ENCODE measurements at places on chromosomes 4 and X.

- DNase-seq: no peak
These were observed 21.5 kb downstream of the JADE1 start for GRCh38 chr4:128830906-128831503.

- no peak for DNase-seq
These were observed 77.9 kb downstream of the CLNK start for GRCh38 chr4:10606483-10607155.

DNA sequence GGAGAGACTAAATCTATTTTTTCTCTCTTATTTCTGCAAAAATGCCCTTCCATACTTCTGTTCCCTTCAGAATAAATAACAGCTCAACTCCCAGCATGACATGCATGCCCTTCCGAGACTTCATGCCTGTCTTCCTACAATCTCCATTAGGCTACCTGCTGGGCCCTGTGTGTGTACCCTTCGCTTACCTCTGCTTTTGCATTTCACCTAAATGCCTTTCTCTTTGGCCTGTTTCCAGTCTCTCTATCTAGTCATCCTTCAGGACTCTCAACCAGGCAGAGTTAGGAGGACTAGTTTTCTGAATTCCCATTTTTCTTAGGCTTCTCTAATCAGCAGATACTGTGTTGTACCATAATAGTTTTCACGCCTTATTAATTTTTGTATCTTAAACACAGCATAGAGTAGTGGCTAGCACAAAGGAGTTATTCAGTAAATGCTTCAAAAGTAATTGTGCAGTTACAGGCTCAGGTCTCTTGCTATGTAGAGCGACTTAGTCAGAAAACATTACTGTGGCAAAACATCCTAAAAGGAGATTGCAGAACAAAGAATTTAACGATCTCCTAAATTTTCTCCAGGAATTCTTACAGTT is 20.5 kb downstream of the SEPTIN11 start:
- DNase-seq: no peak

DNA sequence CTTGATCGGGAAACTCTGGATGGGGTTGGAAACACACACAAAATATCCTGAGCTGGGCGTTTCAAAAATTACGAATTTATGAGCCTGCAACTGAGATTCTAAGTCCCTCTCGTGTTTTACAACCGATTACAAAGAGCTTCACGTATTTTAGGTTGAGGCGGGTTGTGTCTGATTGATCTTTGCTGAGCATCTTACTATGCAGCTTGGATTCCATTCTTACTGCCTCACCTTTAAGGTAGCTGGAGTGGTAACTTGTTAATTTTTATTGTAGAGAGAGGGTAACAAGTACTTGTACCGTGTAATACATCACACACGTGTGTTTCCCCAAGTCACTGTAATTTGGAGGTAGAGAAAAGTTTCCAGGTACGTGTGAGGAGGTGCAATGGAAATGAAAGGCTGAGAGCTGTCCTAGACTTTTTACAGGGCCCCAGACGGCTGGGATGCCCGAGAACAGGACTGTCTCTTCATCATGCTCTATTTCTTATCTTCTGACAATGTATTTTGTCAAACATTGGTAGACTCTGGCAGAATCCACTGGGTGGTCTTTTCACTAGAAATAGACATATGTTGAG is 97.8 kb upstream of the TENM3 start:
- no peak for DNase-seq

- DNase-seq: peak; percentile 29
These were observed 34.5 kb upstream of the HELT start for GRCh38 chr4:184983672-184984356.

DNA sequence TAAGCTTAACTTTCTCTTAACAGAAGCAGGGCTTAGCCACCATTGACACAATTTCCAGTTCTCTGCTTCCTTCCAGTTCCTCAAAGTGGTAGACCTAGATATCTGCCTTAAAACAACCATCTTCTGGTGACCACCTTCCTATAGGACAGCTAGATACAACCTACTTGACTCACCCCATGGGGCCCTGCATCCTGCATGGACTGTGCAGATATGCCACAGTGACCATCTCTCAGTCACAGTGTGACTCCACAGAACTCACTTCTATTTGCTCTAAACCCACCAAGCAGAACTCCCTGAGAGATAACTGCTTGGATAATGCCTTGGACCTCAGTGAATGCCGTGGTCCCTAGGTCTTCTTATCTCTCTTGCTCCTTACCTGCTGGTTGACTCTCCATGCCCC is 621.6 kb downstream of the IQCM start:
- DNase-seq: no peak

DNA sequence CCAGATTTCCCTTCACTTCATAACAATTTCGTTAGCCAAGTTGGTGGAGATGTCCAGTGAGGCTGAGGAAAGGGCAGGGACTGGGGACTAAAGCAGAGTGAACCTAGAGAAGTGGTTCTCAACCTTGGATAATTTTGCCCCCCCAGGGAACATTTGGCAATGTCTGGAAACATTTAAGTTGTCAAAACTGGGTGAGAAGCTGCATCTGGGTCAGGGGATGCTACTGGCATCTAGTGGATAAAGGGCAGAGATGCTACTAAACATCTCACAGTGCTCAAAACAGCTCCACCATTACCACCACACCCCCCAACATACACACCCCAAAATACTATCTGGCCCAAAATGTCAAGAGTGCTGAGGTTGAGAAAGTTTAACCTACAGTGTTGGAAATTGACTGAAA is 32.0 kb upstream of the FGF16 start:
- DNase-seq: no peak

DNA sequence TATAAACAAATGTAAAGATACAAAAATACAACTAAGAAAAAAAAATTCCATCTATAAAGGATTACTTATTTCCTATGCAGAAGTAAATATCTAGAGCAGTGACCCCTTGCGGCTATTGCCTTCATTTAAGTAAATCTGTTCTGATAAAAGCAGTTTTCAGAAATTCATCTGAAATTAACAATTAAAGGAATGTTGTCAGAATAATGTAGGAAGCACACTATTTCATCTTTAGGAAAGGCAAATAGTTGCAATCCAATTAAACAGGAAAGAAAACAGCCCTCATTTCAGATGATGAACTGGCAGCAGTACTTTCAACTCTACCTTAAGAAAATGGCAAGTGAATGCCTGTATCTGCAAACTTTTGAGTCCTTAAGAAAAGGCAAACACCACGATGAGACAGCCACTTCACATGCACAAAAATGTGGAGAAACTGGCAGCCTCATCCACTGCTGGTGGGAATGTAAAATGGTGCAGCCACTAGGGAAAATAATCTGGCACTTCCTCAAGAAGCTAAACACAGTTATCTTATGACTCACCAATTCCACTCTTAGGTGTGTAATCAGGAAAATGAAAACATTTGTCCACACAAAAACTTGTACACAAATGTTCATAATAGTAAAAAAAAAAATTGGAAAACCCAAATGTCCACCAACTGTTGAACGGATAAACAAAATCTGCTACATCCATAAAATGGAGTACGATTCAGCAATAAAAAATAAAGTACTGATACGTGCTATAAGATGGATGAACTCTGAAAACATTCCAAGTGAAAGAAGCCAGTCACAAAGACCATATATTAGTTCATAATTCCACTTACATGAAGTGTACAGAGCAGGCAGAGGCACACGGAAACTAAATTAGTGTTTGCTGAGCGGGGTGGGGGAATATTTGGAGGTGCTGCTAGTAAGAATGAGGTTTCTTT is 2.0 kb upstream of the THAP9 start:
- no peak for DNase-seq

DNA sequence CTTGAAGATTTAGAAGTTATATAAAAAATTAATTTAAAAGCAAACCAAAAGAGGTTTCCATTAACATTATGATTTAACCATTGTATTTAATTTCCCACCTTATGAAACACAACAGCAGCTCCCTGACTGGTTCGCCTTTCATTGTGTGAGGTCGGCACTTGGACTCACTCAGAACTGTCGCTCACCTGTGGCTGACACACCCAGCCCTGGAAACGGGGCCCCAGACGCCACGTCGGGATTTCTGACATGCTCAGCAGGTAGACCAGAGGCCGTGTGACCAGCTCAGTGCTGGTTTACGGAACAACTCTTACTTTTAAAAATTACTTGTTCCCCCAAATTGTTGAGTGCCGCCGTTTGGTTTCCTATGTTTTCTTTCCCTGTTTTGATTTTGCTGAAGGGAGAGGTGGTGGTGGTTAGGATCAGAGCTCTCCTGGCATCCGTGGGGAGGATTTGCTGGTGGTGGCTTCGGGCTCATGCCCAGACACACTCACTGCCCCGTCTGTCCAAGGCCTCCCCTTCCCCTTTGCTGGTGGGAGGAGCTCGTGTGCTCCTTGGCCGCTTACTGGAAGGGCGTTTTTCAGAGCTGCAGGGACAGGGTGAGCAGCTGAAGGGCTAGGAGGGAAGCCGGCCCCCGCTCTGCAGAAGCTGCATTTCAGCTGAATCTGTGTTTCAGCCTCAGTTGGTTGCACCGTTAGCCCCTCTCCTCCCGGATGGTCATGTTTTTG is 59.2 kb downstream of the CPLX1 start:
- DNase-seq: no peak

GRCh38 chr4:177266506-177266905 is 43.2 kb upstream of the NEIL3 start:
- no peak for DNase-seq

DNA sequence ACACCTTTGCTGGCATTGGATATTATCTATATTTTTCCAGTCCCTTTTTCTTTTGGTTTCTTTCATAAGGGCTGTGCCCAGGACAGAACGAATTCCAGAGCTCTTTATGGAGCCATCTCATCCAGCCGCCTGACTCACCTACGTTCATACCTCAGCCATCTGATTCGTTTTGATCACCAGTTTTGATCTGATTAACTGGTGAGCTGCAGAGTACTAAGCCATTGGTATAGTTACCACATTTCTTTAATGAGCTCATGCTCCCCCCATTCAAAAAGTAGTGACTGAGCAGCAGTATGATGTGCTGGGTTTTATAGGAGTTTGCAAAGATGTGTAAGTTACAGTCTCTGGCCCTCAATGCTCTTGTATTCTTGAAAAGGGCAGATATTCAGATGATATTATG is 43.0 kb upstream of the CDKN2AIP start:
- no peak for DNase-seq

GRCh38 chr4:23279377-23279986 is 586.7 kb downstream of the GBA3 start:
- DNase-seq: no peak

- no peak for DNase-seq
These were observed 53.2 kb downstream of the MAGED4B start for GRCh38 chrX:52015794-52016193.

GRCh38 chr4:54571293-54572151 is 86.2 kb upstream of the KIT start:
- no peak for DNase-seq

DNA sequence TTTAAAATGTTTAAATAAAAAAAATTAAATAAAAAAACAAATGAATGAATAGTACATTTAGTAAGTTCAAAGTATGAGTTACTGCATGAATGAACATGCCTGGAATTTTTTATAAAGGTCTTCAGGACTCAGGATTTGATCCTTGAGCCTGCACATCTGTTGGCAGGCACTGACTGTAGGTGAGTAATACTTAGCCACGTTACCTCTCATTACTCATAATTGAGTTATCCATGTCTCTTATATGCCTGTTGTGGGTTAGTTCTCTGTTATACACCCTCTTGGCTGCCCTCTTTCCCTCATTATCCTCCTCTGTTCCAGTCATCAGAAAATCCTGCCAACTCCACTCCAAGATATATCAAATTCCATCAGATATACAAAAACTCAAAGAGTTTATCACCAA is 276.0 kb downstream of the FBXW7 start:
- no peak for DNase-seq

DNA sequence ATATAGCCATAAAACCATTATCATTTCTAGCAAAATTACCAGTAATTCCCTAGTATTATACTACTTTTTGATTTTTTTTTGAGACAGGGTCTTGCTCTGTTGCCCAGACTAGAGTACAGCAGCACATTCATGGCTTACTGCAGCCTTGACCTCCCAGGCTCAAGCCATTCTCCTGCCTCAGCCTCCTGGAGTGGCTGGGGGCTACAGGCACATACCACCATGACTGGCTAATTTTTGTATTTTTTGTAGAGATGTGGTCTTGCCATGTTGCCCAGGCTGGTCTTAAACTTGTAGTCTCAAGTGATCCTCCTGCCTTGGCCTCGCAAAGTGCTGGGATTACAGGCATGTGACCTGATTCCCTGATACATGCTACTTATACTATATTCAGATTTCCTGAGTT is 13.7 kb downstream of the N4BP2 start:
- DNase-seq: no peak
